ENCODE measurements at places on chromosomes 4 and X. TPM values are rescaled to one million over a fixed set of nuclear protein-coding genes. Genes with fewer than 3 reads are reported as not detected.

PRDM5 gene
- 18.1 TPM for polyA plus RNA-seq

EVC gene
- 35.0 TPM for polyA plus RNA-seq

NCAPG gene
- 29.3 TPM for polyA plus RNA-seq

GRCh38 chr4:10571909-10572308 is 112.7 kb downstream of the CLNK start:
- no peak for DNase-seq

SPANXD gene
- polyA plus RNA-seq, result not detected

Measured in left renal pelvis (tissue), 4 donors.